ENCODE measurements at places on chromosomes 4 and X.

- no peak for DNase-seq
Measured at GRCh38 chr4:187301923-187302322, 578.3 kb upstream of the FAT1 start.

DNA sequence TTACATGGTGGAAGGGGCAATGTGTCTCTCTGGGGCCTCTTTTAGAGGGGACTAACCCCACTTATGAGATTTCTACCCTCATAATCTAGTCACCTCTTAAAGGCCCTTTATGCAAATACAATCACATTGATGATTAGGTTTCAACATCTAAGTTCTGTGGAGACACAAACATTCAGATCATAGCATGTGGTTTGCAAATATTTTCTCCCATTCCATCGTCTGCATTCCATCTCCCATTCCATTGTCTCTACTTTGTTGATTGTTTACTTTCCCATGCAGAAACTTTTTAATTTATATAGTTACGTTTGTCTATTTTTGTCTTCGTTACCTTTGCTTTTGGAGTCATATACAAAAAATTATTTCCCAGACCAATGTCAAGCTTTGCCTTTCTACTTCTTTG lies 927.5 kb upstream of the INTU start:
- DNase-seq = peak; percentile 71

DNA sequence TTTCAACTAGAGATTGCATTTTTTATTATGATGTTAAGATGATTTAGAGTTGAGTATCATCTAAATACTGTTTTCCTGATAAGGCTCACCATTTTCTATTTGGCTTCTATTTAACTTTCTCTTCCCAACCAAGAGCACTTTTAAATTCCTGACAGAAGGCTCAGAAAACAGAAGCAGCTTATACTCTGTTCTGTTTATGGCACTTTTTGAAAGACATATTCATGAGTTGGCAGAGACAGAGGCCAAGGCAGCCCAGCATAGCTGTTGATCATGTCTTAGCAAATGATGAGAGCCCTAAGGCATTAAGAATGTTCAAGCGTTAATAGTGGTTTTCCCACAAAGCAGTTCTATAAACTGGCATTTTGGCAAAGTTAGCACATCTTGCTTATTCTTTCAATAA lies 330.3 kb downstream of the TRAM1L1 start:
- DNase-seq = no peak

GRCh38 chr4:108170631-108171338 lies 2.1 kb upstream of the LEF1 start:
- DNase-seq = no peak

Measured in cardiac fibroblast (primary cell).